ENCODE measurements at places on chromosomes 4 and X.

DNA sequence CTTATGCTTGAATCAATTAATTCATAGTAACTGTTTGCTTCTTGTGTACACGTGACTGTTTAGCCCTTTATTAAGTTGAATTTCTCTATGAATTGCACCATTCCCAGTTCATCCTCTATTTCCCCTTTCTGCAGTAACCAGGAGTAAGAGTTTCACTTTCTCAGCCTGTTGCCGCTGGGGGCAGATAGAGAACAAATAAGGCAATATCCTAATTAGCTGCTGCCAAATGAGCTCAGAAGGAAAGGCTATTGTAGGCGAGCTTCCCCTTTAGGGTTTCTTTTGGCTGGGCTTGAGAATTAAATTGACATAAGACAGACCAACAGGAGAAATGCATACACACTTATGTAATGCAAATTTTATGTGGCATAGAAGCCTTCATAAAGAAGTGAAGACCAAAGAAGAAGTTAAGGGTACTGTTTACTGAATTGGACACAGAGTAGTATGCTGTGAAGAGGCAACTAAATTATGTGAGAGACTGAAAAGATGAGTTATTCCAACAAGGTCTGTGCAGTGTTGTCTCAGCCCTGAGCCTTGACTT, 1594.7 kb downstream of the TECRL start:
- no peak for DNase-seq

GRCh38 chr4:174828845-174829701, at the start of gene GLRA3:
TSS of gene GLRA3 (minus strand) at chr4:174829247. CDS start at chr4:174828811, 436 bp downstream.
- no peak for DNase-seq

DNA sequence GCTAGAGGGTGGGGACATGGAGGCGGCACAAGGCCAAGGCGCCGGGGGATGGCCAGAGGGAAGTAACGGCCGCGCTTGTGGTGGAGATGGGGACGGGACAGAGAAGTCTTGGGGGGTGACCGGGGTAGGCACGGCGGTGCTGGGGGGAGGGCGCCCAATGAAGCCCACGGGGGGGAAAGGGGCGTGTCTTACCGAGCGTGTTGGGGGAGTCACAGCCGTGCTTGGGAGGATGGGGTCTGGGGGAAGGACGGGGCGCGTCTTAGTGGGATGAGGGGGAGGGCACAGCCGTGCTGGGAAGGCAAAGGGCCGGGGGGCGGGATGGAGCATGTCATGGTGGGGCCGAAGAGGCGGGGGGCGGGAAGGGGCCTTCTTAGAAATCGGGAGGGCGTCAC, 952 bp downstream of the ARSD start:
- DNase-seq: no peak

DNA sequence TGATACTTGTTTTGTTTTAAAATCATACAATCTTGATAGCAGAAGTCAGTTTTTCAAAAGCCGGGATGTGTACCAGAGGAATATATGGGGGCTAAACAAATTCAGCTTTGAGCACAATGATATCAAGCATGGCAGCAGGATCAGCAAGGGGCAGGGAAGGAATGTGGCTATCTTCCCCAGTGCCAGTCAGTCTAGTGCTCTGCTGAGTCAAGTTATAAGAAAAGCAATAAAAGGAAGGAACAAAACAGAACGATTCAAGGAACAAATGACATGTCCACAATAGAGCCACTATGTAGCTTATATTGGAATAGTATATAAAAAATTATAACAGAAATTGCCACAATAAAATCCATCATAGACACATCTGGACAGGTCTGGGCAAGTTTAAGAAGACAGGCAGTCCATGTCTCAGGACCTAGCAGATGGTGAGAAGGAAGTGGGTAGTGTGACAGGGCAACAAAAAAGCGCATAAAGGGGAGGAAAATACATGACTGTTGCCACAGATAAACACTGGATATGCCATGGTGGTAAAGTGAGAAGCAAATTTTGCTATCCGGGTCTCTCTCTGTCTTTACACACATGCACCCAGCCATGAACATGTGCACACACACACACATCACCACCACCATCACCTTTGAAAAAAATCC, 518.2 kb upstream of the HTR2C start:
- no peak for DNase-seq

DNA sequence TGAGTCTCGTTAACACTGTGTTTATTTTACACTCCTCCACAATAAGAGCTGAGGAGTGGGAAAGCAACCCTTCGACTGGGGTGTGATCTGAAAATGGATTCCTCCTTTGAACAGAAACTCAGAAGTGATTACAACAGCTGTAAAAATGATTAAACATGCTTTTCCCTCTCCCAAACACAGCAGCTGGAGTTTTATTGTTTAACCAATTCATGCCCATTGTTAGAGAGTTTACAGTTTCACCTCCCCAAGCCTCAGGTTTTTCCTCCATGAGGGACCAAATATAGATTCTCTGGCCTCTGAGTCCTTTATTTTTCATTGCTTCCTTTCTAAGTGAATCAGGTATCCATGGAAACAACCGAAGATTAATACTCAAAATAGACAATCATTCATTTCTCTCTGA, 263.0 kb upstream of the TAPT1 start:
- no peak for DNase-seq
